ENCODE measurements at places on chromosomes 6 and 20.

DNA sequence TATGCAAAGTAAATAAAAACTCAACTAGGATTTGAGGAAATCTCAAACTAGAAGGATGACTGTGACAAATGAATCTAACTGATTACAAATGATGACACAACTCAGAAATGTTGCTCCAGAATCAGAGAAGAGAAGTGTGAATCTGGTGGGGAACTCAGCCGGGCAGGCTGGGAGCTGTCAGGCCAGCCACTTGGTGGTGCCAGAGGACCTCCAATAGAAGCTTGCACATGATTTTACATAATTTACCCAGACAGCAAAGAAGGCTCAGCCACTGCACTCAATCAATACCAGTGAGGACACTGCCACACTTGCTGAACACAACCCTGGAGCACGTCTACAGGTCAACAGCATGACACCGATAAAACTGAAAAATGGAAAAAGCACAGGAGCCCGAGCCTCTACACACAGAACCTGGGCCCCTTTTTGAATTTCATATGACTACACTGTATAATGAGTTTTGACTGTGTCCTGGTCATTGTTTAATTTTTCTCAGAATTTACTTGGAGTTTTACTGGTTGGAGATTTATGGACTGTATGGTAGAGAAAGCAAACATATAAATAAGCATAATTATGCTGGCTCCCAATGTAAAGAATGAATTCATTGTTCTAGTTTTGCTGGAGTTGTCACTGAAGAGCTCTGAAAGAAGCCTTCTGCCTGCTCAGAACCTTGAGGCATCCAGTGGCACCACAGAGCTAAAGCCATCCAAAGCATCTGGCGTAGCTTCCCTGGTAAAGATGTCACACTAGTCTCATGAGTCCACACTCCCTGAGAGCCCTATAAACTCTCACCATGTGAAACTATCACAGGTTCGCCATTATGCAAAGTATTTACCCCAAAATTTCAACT, 296.5 kb downstream of the THBS2 start:
- DNase-seq, result no peak

DNA sequence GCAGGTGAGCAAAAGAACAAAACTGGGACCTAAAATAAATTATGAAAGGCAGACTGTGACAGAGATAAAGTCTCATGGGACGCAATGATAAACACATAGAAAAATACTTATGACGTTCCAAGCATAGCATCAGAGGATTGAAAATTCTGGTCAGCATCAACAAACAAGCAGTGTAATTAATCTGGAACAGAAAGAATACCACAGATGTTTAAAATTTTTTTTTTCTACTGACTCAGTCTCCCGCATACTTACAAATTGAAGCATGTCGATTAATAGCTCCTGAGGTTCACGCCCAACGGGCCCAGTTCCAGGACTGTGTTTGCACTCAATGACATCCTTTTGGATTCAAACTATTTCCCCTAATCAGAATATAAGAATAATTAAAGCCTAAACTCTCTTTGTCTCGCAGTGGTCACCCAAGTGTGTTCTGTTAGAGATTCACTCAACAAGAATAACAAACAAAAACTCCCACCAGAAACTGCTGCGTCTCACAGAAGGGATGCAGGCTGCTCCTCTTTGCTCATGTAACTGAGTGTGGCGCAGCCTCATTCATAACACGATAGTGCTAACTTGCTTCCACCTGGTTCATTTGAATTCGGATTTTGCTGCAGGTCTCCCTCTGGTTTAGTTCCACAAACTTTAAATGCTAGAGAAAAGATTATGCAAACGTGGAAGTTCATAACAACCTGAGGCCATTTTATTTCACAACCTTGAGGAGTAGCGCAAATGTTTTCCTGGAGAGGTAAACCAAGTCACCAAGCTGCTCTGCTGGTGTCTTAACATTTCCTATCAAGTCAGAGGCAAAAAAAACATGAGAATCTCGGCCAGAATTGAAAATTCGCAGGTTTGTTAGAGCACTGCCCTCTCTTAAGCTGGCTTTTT, 69.0 kb upstream of the CITED2 start:
- DNase-seq, result no peak

- DNase-seq, result no peak
These were observed 495.4 kb downstream of the CDH26 start for GRCh38 chr20:60453388-60454246.

DNA sequence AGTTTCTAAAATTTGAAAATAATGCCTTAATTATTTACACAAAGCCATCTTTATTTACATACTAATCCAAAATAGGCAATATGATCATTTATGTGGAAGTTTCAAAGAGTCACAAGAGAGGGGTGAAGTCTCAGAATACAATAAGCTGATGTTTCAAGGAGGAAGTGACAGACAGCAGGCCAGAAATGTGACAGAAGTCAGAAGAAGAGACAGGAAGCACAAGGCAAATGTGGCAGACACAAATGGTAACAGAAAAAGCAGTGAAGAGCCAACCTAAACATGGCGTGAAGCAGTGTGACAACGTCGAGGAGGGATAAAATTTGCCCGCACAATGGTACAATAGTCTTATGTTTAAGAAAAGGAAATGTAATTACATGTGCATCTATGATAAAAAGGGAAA, 59.8 kb downstream of the SHPRH start:
- no peak for DNase-seq

GRCh38 chr6:43584892-43585570, 9.0 kb downstream of the POLH start:
- no peak for DNase-seq

- DNase-seq, result no peak
These were observed 124.0 kb downstream of the CARMIL1 start for GRCh38 chr6:25403150-25403549.

DNA sequence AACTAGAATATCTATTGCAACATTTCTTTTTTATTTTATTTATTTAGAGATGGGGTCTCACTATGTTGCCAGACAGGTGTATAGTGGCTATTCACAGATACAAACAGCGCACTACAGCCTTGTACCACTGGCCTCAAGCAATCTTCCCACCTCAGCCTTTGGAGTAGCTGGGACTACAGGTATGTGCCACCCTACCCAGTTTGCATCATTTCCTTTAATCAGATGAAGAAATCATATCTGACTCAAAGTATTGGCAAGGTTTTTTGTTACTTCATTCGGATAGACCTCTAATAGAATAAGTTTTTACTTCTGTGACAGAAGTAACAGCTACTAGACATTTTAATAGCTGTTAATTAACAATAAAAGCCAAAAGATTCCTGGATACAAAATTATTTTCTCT, 153.9 kb downstream of the CDK19 start:
- no peak for DNase-seq

GRCh38 chr20:32539817-32540675, 45.1 kb downstream of the NOL4L start:
- no peak for DNase-seq

DNA sequence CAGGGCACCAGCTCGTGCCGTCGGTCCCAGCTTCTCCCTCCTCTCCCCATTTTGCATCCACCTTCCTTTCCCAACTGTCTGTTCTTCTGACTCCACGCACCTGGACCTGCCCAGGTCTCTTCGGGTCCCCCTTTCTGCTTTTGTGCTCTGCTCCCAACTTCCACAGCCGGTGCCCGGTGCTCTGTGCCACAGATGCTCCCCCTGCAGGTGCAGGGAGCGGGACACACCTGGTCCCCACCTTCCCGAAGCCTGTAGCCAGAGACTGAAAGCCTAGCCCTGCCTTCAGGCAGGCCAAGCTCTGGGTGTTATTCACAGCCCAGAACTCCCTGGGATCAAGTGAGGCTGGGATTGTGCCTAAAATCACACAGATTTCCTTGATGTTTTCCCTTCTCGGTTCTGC, 24.6 kb upstream of the BMP7 start:
- no peak for DNase-seq

- no peak for DNase-seq
These were observed 573.5 kb upstream of the JAG1 start for GRCh38 chr20:11247046-11248010.

All from stimulated activated CD4-positive, alpha-beta T cell treated with anti-CD3 and anti-CD28 coated beads, TNF-alpha, amount 100 ng/mL, for 4 hours (primary cell).